ENCODE measurements at places on chromosomes 12 and 14. TPM values are rescaled to one million over a fixed set of nuclear protein-coding genes. Genes with fewer than 3 reads are reported as not detected.
A peak's percentile ranks its signal among the peaks of the same experiment; 100 is the strongest.

The GALNT8 gene
- 41.0 TPM for total RNA-seq

GRCh38 chr12:129163461-129163860, 310.2 kb downstream of the GLT1D1 start:
- no peak for DNase-seq

DNA sequence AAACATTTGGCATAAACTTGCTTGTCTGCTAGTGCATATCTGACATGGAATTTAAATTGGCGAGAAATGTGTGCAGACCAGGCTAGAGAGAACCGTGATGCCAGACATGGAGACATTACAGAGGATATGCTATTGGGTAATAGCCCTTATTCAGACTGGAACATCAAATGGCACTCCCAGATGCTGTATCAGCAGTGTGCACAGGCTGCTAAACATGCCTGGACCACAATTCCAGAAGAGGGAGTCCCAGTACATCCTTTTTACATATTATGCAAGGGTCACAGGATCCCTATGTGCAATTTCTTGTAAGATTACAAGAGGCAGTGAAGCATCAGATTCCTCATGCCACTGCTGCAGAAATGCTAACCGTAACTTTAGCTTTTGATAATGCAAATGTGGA, 354.5 kb upstream of the FOXG1 start:
- DNase-seq, result no peak

- peak; percentile 75 for DNase-seq
Observed at GRCh38 chr14:100285021-100285912, 21.0 kb downstream of the SLC25A29 start.

GRCh38 chr12:779745-780734, 27.7 kb downstream of the WNK1 start:
- DNase-seq, result no peak

DNA sequence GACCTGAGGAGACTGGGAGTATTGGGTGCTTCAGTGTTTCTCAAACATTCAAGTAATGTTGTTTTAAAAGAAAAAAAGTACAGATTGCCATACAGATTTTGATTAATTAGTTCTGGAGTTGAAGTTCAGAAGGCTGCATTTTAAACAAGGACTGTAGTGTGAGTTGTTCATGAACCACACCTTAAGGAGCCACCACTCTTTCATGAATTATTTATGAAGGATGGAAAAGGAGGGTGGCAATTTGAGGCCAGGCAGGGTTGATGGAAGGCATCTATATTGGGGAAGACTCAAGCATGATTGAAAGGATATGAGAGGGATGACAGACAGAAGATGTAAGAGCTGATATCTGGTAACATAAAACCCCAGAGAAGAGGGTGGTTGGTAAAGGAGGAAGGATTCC, 146.6 kb upstream of the CAND1 start:
- DNase-seq, result no peak

DNA sequence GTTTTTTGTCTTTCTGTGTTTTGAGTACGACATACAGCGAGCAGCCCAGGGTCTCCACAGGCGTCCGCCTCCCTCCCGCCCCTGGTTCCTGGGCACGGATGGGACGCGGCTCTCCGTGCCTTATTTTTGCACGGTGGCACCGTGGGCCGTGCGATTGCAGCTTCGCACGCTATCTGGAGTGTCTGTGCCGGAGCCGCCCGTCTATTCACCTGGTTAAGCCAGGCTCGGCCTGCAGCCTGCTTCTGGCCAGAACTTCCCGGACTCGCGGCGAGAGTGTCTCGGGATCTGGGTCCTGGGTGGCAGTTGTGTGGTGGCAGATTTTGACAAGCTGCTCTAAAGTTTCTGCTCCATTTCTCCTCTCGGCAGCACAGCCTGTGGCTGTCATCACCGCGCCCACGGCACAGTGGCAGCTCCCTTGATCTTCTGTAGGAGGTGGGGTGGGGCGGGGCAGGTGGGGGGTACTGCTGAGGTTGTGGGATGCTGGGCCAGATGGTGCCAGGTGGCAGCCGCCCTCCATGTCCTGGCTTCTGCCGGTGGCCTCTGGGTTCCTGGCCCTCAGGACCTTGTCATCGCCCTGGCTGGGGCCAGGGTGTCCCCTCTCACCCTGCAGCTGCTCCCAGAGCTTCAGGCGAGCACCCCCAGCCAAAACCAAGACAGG, 2.9 kb downstream of the MMP17 start:
- DNase-seq, result no peak
